ENCODE measurements at places on chromosomes 6 and 20.

- DNase-seq, result no peak
Observed at GRCh38 chr20:3041854-3042409, 1.5 kb upstream of the GNRH2 start.

GRCh38 chr6:18503593-18504231 is 116.6 kb downstream of the RNF144B start:
- DNase-seq, result peak; percentile 60

GRCh38 chr6:35955970-35956369 is 35.1 kb upstream of the SRPK1 start:
- no peak for DNase-seq

DNA sequence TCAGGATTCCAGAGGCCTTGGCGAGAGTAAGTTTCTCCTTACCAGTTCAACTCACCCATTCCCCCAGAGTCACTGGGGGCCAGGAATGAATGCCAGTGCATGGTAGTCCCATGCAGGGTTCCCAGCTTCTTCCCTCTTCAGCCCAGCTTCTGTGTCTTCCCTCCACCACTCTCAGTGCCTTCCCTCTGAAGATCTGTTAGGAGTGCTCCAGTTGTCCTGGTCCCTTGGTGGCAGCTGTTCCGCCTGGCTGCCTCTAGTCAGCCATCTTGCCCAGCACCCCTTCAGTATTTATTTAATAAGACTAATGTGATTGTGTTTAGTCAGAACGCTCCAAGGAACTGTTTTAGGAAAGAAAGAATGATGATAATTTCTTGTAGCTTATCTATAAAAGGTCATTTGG is 23.1 kb downstream of the FIG4 start:
- no peak for DNase-seq

GRCh38 chr6:134267917-134268361 is 50.0 kb downstream of the SGK1 start:
- peak; percentile 28 for DNase-seq

GRCh38 chr6:66179361-66179760 is 472.3 kb upstream of the EYS start:
- DNase-seq, result no peak

DNA sequence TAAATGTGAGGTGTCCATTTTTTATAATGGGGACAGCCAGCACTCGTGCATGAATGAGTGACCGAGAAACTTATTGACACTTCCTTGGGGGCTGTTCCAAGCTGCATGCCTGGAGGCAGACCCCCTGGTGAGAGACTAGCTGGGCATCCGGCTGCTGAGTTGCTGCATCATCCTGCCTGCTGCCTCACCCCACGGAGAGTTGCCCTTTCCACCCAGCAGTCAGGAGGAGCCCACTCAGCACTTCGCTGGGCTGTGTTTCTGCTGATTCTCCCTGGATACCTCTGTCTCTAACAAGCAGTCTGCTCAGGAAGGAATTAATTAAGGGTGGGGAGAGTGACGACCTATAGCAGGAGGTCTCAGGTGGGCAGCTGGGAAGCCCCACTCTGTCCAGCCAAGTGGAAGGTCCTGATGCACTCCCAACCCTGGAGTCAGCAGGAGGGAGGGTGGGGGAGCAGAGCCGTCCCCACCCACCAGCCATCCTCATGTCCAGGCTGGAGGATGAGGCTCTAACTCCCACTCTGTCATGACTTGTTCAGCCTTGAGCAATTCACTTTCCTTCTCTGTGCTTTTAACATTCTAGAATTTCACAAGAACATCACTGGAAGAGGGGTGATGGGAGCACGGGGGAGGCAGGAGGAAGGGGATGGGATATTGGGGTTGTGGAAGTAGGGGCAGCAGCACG is 177.3 kb downstream of the LRFN2 start:
- DNase-seq, result no peak

DNA sequence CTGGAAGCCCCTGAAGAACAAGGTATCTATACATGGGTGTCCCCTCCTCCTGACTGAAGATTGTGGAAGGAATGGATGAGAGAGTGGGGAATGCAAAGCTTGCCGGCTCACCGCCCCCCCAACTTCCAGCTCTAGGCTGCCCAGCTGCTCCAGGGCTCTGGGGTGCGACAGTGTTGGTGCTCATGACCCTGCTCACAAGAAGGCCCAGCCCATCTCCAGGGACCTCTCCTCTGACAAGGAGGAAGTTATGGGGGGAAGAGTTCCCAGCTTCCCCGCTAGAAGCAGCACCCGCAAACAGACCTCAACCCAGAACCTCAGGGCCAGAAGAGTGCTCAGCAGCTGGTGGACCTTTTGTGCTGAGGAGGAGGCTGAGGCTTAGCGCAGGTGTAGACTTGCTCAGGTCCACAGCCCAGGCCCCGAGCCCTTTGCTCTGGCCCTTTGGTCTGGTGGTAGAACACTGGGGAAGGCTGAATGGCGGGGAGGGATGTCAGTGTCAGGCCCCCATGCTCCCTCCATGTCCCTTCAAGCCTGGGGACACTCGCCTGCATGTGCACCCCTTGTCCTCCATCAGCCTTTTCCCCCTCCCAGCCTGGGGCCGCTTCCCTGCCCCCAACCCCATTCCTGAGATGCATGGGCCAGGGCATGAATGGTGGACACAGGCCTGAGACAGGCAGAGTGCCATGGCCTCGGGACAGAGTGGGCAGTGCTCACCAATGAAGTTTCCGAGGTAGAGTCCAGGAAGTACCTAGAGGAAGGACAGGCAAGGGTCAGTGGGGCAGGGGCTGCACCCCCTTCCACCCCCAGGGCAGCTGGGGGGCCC is 1.3 kb downstream of the DUSP15 start:
- no peak for DNase-seq

GRCh38 chr20:47805951-47806350 is 20.7 kb upstream of the SULF2 start:
- DNase-seq, result no peak

DNA sequence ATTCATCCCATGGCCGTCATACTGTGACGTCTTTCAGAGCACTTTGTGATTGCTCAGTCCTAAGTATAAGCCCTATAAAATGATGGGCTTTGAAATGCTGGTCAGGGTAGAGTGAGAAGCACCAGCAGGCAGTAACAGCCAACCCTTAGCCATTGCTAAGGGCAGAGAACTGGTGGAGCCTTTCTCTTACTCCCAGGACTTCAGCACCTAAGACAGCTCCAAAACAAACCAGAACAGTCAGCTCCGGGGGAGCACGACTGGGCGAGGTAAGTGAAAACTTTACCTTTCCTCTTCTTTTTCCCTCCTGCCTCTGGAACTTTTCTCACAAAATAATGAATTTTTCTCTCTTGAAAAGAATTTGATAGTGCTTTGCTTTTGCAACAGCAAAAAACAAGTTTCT is at the start of gene VIP:
VIP (plus strand) TSS at position 104 of the 400 bp plus-strand sequence. CDS start 1,381 bp downstream, outside the sequence.
- peak; percentile 61 for DNase-seq

GRCh38 chr6:158013904-158014504 is 32.3 kb downstream of the SYNJ2 start:
- no peak for DNase-seq

- no peak for DNase-seq
Observed at GRCh38 chr20:35635652-35636051, 20.0 kb downstream of the SPAG4 start.

DNA sequence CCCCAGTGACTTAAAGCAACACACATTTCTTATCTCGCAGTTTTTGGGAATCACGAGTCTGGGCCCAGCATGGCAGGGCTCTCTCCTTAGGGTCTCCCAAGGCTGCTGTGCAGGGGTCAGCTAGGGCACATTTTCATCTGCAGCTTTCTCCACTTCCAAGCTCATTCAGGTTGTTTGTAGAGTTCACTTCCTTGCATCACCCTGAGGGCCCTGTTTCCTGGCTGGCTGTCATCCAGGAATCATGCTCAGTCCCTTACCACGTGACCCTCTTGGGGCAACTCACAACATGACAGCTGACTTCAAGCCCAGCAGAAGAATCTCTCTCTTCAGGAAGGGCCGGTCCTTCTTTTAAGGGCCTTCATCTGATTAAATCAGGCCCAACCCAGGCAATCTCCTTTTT is 21.3 kb downstream of the SNAP25 start:
- peak; percentile 18 for DNase-seq

DNA sequence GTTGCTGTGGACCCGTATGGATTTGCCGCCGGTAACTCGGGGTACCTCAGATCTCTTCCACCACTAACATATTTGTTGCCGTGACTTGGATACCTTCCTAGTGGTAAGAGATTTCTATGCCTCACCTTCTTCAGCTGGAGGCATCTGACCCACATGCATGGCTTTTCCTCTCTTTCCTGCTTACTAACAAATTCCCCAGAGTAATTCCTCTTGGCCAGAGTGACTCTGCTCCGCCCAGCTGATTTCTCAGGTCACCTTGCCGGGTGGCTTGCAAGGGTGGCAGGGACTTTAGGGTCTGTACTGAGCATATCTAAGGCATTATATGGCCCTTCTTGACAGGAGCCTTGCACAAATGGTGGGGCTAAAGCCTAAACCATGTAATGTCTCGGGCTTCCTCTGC is 38.2 kb downstream of the FAM184A start:
- no peak for DNase-seq

DNA sequence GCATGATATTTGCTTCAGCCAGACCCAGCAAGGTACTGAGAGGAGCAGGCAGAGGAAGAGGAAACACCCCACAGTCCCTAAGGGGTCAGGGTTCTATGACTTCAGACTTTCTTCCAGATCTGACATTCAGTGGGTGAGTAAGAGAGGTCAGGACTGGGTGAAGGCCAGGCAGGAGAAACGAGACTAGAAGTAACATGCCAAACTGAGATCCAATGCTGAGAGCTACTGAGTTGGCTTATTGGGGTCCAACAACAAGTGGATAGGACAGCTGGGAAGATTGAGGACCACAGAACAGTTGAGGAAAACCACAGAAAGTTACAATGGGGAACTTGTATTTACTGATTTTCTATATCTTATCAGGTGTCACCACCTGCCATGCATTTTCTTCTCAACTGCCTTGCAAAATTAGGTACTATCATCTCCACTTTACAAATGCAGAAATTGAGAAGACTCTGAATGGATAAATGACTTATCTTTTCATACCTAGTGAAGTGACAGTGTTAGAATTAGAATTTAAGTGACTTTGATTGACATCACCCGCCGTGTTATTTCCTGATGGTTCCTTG is 43.8 kb upstream of the HIVEP1 start:
- DNase-seq, result no peak

- DNase-seq, result peak; percentile 77
Observed at GRCh38 chr6:160462551-160463109, 114.5 kb downstream of the SLC22A3 start.

GRCh38 chr6:158818581-158819212 is 471 bp downstream of the EZR start:
- DNase-seq, result peak; percentile 77

DNA sequence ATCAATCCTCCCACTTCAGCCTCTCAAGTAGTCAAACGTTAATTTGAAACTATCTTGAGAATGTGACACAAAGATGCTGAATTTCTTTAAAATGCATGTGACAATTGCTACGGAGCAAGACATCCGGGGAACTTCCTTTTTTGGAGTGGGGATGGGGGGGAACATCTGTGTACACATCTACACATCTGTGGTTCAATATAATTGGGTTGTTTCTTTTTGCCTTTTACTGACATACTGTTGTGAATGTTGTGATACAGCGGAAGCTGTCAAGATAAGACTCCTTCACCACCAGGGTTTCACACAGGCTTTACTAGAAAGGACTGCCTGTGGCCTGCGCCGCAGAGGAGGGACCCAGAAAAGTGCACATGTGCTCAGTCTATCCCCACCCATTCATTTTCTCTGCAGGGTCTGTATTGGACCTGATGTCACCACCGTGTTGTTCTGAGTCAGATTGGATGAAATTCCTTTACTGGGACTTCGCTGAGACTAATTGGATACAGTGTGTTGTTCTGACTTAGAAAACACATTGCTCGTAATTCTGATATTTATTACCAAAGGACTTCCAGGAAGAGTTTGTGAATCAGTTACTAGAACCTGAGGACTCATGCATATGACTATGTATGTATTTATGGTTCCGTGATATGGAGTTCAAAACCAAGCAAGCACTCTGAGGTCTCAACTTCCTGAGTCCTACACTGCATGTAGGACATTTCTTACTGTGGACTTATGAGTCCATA is 98.7 kb upstream of the SGK1 start:
- no peak for DNase-seq

DNA sequence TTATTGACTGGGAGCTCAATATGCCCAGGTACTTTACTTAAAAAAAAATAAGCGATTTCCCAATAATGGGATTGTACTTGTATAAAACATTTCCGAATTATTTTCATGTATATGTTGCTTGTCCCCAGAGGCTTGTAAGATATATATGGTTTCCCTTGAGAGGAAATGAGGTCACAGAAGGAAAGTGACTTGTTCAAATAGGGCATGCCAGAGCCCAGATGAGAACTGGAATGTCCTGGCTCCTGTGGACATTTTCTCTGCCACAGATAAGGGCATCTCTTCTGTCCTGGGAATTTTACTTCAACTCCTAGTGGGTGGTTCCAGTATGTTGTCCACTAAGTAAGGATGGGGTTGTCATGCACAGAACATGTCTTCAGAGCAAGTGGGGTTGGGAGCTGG is 63.0 kb downstream of the LYRM2 start:
- DNase-seq, result no peak

- DNase-seq, result no peak
Observed at GRCh38 chr6:22357724-22358189, 60.9 kb upstream of the PRL start.

DNA sequence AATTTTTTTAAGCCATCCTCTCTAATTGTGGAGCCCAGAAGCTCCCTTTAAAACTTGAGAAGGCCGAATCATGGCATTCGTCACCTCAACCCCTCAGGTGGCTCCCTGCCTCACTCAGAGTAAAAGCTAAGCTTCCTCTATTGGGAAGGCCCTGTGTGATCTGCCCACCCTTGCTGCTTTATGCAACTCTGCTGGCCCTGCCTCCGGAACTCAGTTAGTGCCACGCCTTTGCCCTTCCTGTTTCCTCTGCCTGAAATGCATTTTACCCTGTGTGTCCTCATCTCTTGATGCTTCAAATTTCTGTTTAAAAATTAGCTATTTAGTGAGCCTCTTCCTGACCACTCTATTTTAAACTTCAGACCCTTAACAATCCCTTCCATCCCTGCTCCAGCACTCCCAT is 5.7 kb downstream of the PACRG start:
- DNase-seq, result no peak

GRCh38 chr20:8532169-8532568 is 400.1 kb downstream of the PLCB1 start:
- DNase-seq, result no peak

DNA sequence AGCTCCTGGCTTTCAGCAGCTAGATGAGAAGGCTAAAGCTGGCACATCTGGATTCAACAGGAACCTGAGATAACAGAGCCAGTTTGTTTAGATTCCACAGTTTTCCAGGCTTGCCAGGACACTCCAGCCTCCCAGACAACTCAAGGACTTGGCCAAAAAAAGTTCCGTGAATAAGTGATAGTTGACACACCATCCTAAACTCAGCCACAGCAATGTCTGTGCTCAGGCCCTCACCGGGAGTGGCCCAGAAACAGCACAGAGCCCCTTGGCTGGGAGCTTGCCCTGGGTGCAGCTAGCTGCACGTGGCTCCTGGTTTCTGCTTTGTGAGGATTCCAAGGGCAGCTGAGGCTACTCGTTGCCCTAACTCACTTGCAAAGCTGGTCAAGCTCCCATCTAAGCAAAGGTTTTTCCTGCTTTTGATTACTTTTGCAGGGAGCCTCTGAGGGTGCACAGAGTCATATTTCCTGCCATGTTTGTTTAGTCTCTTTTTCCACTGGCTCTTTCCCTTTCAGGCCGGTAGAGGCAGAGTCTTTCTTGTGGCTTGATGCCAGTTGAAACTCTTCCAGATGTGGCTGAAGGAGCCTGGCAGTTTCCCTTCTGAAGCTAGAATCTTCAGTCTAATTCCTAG is 118.3 kb upstream of the ECI2 start:
- peak; percentile 53 for DNase-seq
